MG63 (cell line): ENCODE measurements at places on chromosomes 5 and 9. TPM values are rescaled to one million over a fixed set of nuclear protein-coding genes. Genes with fewer than 3 reads are reported as not detected.
A peak's percentile ranks its signal among the peaks of the same experiment; 100 is the strongest.

DNA sequence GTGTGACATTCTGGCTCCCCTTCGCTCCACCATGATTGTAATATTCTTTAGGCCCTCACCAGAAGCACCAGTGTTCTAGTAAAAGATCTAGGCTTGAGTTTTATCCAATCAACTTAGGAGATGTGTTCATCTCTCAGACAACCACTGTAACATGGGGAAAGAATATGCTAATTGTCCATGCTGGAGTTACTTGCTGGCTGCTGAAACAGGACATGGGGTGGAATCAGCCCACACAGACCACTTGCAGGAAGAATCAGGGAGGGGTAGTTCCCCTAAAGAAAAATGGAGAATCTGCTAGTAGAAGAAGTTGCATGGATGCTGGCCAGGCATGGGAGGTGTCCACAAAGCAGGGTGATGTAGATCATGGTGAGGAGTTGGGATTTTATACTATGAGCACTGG is 86.2 kb downstream of the FEM1C start:
- DNase-seq: no peak

- DNase-seq: no peak
These were observed 205.0 kb upstream of the IER5L start for GRCh38 chr9:129383019-129383560.

GRCh38 chr9:121107881-121108280 is 33.1 kb downstream of the CNTRL start:
- no peak for DNase-seq

GRCh38 chr5:28516722-28517121 is 1478.3 kb upstream of the CDH9 start:
- DNase-seq: no peak

GRCh38 chr5:180175015-180175431 is 34.0 kb downstream of the RASGEF1C start:
- no peak for DNase-seq

DNA sequence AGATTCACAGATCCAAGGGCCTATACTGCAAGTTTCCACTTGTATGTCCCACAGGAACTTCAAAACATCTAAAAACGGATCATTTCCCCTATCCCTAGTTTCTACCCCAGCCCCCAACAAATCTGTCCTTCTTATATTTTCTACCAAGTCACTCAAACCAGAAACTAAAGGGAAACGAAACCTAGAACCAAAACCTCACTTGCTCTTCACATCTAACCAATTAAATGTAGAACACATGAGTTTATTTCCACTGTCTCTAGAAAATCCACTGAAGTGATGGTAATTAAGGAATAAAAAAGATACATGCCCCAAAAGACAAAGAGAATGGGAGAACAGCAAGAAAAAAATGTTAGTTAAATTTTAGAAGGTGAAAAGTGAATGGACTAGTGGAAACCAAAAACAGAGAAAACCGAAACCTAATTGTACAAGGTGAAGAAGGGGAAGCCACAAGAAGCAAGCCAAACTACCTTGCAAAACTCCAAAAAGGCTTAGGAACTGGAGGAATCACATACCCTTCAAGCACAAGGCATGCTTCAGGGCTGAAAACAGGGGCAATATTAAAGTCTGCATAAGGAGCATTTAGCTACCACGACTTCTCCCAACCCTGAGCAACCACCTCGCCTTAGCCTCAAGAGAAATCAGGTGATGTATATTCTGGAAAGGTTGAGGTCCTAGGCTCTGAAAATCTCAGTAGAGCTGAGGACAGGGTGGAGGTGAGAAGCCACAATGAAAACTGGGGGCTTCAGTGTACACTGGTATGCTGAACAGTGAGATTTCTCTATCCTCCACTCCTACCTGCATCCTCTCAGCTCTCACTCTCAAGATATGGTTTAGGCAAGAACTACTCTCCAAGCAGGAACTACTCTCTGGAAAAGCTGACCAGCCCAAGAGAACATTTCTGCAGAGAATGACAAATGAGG is 11.1 kb downstream of the SMU1 start:
- DNase-seq: no peak

- peak; percentile 51 for DNase-seq
These were observed 69.3 kb downstream of the SNX30 start for GRCh38 chr9:112819635-112820496.

DNA sequence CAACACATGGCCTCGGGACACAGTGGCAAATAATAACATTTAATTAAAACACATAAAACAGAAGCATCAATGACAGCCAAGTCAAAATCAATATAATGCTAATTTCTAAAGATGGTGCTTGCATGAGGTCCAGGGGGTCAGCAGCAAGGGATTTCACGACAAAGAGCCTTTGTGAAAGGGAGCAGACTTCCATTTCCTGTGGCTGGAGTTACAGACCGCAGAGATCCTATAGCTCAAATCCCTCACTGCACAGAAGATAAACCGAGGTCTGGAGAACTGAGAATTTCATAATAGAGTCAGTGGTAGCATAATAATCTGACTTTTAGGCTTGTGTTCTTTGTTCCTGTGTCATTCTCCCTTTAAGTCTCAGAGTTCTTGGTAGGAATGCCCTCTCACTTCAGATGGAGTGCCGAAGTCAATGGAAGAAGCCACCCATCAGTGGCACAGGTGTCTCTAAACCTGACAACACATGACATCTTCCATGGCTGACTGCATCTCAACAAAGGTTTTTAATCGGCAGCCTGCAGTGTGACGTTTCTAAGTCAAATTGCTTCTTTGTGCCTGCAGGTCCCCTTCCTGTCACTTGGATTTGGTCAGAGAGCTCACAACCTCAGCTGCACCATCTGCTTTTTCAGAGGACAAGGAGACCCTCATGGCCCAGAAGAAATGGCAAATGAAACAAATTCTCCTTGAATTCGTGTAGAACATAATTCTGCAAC is 67.4 kb downstream of the CARTPT start:
- no peak for DNase-seq

DNA sequence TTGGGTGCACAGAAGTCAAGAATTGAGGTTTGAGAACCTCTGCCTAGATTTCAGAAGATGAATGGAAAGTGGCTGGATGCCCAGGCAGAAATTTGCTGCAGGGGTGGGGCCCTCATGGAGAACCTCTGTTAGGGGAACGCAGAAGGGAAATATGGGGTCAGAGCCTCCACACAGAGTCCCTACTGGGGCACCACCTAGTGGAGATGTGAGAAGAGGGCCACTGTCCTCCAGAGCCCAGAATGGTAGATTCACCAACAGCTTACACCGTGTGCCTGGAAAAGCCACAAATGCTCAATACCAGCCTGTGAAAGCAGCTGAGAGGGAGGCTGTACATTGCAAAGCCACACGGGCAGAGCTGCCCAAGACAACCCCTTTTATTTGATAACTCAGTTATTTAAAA is 383.5 kb downstream of the TLE4 start:
- DNase-seq: no peak

- DNase-seq: no peak
These were observed 149.3 kb upstream of the POU5F2 start for GRCh38 chr5:93890657-93891056.

GRCh38 chr5:150645070-150645700 is 4.7 kb downstream of the SYNPO start:
- peak; percentile 79 for DNase-seq

DNA sequence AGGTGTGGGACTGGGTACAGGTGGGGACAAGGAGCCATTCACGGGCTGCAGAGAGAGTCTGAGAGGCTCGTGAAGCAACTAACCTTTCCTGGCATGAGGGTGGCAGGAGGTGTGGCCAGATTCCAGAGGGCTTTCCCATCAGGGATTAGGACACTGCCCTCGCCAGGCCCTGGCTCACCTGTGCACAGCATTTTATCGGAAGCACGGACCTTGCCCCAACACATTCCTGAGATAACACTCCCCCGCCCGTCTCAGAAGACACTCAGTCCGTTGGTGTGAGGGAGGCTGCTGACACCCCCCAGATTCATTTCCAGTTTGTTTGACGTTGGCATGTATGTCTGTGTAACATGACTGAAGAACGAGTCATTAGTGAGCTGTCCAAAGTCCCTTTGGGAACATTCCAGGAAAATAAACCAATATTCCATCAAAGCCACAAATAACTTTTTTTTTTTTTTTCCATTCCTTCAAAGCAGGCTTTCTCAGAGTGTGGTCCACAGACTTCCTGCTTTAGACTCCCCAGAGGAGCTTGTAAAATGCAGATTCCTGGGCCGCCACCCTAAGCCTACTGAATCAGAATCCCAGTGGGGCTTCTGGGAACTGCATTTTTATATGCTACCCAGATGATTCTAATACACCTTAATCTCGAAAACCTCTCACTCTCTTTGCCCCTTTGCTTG is 23.4 kb downstream of the WWC1 start:
- DNase-seq: peak; percentile 85

DNA sequence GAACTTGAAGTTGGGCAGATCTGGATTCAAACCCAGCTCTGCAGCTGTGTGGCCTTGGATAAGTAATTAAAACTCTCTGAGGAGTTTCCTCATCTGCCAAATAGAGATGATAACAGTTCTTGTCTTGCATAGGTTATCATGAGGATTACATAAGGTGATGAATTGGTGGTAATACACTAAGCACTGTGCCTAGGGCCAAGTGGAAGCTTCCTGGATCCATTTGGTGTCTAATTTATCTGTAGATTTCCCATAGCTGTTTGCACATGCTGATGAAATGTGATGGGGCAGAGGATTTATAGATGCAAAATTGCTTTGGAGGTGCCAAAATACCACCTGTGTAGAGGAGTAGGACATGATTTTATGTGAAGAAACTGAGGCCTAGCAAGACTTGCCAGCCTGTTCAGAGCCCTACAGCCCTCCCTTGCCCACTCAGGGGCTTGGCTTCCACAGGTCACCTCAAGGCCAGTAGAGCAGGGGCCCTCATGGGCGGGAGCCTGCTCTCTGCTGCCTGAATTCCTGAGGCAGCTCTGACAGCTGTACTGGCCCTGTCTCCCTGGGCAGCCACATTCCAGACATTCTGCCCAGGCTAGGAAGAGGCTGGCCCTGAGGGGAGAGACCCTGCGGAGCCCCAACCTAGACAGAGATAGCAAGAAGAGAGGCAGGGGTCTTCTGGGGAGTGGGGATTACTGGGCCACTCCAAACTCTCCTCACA is 5.9 kb upstream of the FAT2 start:
- no peak for DNase-seq

GRCh38 chr5:63155310-63155631 is 576.7 kb downstream of the LRRC70 start:
- no peak for DNase-seq

DNA sequence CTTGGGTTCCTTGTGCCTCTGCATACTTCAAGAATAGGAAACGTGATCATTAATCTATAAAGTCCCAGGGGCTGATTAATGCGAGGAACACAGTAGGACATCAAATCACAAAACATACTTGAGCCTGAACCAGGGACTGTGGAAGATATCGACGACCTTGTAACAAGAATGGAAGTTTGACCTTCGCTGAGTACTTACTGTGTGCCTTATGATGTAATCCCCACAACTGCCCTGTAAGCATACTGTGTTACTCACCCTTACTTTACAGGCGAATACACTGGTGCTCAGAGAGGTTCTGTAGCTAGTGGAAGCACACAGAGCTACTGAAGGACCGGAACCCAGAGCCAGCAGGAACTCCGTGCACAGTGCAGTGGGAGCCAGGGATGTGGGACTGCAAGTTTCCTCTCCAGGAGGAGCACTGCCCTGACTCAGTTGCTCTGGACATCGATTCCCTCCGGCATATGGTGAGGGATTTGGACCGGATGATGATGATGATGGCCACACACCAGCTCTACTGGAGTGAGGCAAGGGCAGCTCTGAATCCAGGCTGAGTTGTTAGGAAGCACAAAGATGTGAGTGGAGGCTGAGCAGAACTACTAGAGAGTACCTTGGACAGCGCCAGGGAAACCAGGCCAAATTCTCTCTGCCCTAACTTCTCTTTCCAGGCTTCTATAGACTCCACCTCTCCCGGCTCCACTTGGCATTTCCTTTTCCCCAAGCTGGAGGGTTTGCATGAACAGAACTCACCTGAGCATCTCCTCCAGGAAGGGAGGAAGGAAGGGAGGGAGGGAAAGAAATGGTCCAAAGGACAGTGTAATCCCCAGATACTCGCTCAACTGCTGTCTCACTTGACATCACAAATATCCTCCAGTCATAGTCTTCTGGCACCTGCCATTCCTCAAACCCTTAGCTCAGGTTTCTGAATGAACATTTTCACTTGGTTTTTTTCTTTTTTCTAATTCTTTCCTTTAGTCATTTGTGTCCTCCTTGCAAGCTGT is 1.5 kb upstream of the GABBR2 start:
- DNase-seq: peak; percentile 56

GRCh38 chr9:127049044-127049443 is 73.4 kb downstream of the ANGPTL2 start:
- peak; percentile 88 for DNase-seq

DNA sequence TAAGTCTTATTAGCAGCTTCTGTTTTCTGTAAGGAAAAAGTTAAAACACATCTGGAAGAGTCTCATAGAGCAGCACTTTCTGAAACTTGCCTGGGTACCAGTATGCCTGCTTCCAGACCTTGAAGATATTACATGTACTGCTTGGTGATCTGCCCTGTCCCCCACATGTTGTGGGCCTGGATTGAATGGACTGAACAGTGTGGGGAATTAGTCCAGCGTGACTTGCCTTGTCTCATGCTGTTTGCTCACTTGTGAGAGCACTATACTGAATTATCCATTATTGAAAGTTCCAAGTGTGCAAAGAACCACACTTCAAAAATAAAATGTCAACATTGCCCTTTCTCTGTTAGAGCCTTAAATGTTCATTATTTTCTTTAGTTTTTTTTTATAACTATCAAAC is 8.9 kb downstream of the CTNNA1 start:
- DNase-seq: no peak

DNA sequence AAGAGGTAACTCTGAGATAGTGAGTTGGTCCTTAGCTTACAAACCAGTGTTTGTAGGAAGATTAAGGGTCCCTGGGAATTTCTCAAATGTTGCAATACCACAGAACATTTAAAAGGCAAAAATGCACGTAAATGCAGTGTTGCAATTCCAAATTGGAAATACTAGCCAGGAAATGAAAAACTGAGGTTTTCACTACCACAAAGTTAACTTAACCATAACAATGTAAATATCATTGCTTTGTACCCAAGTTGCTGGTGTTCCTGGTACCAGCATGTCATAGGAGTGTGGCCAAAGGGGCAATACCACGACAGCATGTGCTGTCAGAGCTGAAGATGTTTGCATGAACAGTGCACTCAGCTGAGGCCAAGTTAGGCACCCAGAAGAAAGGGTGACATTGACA is 382.9 kb downstream of the GLIS3 start:
- no peak for DNase-seq

DNA sequence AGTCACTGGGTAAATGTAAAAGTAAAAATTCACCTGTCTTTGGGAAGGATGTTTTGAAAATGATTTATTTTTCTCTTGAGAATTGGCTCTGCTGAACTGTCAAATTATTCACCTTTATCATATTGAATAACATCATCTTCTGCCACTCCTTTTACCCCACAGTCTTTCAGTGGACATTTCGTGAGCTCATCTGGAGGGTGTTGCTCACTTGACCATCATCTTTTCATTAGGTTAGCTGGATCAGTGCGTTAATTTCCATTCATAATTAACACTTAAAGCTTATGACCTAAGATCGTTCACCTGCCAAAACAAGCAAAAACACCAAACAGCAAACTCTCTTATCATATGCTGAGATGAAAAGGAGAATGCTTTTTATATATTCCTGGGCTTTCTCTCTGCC is 53.4 kb upstream of the TNFAIP8 start:
- DNase-seq: no peak

Gene SFXN1
- total RNA-seq: 147 and 190 TPM in 2 replicates

Gene HSPA9
- total RNA-seq: 610 and 1,111 TPM in 2 replicates

Gene AFAP1L1
- total RNA-seq: 8.1 and 16.2 TPM in 2 replicates

Gene PDGFRB
- total RNA-seq: 6.1 and 10.4 TPM in 2 replicates

Gene FBLL1
- total RNA-seq: 0.53 TPM in 1 of 2 replicates, not detected in the other

Gene SLC6A18
- total RNA-seq: not detected in 2 replicates

Gene ARSI
- 38.8 and 45.4 TPM in 2 replicates for total RNA-seq

Gene GFPT2
- 2.7 and 3.7 TPM in 2 replicates for total RNA-seq

Gene ANKRD18A
- total RNA-seq: 0.07 TPM in 1 of 2 replicates, not detected in the other

Gene CCDC152
- 2.5 and 3.4 TPM in 2 replicates for total RNA-seq
